ENCODE measurements at places on chromosomes 11 and 22. TPM values are rescaled to one million over a fixed set of nuclear protein-coding genes. Genes with fewer than 3 reads are reported as not detected.

Gene IGLL1
- polyA plus RNA-seq = not detected

Gene KDELR3
- 0.56 TPM for polyA plus RNA-seq

Gene GNG3
- polyA plus RNA-seq = 13.3 TPM

Gene KCNK7
- not detected for polyA plus RNA-seq

Gene ZBTB16
- polyA plus RNA-seq = 9.7 TPM

Gene MYBPC3
- not detected for polyA plus RNA-seq

Gene BRSK2
- not detected for polyA plus RNA-seq

Gene RAB39A
- polyA plus RNA-seq = 0.69 TPM

Gene MYRF
- not detected for polyA plus RNA-seq

Gene PATE4
- not detected for polyA plus RNA-seq

Gene TREH
- not detected for polyA plus RNA-seq

Gene LIF
- not detected for polyA plus RNA-seq

Gene C22orf42
- polyA plus RNA-seq = not detected

Gene TMEM45B
- 0.19 TPM for polyA plus RNA-seq

Gene PIWIL4
- polyA plus RNA-seq = 0.28 TPM

Data from IgD-negative memory B cell (primary cell).